Endothelial cell (in vitro differentiated cells): ENCODE measurements at places on chromosomes 6 and 20. TPM values are rescaled to one million over a fixed set of nuclear protein-coding genes. Genes with fewer than 3 reads are reported as not detected.

DNA sequence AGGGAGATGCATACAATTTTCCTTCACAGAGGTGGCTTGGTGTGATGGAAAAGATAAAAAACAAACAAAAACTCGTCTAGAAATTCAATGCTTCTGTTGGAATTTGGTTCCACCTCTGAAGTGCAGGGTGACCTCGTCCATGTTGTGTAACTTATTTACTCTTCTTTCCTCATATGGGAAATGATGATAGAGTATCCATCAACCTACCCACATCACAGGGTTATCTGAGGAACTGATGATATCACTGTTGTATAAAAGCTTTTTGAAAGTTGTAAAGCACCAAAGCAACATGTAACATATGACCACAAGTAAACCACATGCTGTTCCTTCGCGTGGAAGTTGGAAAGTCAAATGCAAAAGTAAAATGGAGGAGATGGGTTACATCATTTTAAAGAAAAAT, 212.0 kb upstream of the SGK1 start:
- DNase-seq, result no peak

- DNase-seq, result no peak
Observed at GRCh38 chr20:37075932-37076685, 19.7 kb downstream of the RBL1 start.

GRCh38 chr6:104644848-104645247, 214.9 kb downstream of the HACE1 start:
- no peak for DNase-seq

DNA sequence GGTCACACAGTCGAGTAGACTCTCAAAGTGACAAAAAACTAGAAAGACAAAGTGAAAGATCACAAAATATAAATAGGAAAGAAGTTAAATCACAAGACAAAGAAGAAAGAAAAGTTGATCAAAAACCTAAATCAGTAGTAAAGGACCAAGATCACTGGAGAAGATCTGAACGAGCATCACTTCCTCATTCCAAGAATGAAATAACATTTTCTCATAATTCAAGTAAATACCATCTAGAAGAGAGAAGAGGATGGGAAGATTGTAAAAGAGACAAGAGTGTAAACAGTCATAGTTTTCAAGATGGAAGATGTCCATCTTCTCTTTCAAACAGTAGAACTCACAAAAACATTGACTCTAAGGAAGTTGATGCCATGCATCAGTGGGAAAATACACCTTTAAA, 31.6 kb upstream of the GJA10 start:
- DNase-seq, result no peak

DNA sequence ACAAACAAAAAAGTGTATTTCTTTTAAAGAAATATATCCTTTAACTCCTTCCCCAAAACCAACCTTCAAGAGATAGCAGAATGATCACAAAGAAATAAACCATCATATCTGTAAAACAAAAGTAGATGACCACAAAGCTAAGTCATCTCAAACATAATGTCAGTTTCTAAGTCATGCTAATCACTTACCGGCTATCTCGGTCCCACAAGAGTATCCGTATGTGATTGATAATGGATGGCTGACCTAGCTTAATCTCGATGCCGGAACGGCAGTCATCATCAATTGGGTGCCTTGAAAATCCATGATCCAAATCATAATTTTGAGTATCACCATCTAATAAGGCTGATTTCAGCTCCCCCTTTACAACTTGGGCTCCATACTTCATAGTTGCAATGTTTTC, 59.7 kb downstream of the BTBD9 start:
- DNase-seq, result no peak

GRCh38 chr6:91681296-91681695, 1094.4 kb upstream of the MAP3K7 start:
- DNase-seq, result no peak

GRCh38 chr6:57294862-57295445, 22.5 kb upstream of the PRIM2 start:
- no peak for DNase-seq

DNA sequence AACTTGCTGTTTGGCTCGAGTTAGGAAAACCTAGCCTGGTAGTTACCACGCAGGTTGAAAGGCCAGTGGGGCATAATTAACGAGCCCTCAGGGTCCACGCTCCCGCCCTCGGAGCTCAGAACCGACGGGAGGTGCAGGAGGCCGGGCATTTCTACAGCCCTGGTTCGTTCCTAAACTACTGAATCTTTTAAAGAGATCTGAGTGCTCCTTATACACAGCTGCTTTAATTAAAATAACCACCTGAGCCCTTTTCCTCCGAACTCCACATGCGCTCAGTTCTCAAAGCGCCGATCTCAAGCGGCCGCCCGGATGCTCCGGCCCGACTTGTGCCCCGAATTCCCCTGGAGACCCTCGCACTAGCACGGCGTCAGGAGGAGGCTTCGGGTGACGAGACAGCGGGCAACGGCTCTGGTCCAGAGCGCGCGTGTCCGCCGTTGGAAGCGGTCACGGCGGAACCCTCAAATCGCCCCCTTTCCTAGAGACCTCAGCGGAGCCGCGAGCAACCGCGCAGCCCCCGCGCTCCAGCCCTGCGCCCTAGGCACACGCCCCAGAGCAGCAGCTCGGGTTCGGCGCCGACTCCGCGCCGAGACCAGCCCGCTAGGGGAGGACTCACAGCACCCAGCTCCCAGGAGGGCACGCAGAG, 397 bp downstream of the WDR27 start:
- no peak for DNase-seq

Gene MCCD1
- total RNA-seq, result not detected

Gene UNC93A
- total RNA-seq, result not detected

- DNase-seq, result no peak
Observed at GRCh38 chr6:90689172-90689571, 102.3 kb upstream of the MAP3K7 start.

Gene CDSN
- total RNA-seq, result not detected

Gene MEI4
- total RNA-seq, result 0.38 TPM

Gene TPX2
- total RNA-seq, result 27.2 TPM

GRCh38 chr20:32304131-32304746, 26.8 kb downstream of the KIF3B start:
- DNase-seq, result no peak

Gene SAMD5
- 4.7 TPM for total RNA-seq

DNA sequence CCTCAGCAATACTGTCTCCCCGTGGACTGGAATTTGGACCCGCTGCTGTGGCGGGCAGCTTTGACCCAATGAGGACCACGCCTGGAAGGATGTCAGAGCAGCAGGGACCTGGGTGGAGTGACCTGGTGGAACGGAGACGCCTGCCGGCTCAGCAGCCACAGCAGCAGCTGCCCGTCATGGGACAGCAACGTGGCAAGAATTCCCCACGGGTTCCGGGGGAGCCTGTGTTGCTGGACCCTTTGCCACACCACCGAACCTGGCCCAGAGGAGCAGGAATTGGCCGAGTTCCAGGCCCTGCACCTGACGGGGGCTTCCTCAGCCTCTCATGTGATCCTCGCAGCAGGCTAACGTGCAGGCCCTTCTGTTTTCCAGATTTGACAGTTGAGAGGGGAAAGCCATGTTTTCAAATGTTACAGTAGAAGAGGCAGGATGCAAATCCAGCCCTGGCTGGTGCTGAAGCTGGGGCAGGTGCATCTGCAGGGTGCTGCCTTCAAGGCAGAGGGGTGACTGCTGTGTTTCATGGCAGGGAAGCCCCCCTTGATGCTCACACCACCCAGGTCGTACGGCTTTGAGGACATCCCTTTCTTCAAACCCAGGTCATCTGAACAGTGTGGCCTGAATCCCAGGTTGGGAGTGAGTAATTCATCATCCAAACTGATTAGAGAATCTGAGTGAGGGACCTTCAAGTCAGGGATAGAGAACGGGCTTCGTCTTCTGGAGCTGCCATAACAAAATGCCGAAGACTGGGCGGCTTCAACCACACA, 93.4 kb downstream of the THBS2 start:
- DNase-seq, result no peak

Gene ASIP
- total RNA-seq, result not detected

DNA sequence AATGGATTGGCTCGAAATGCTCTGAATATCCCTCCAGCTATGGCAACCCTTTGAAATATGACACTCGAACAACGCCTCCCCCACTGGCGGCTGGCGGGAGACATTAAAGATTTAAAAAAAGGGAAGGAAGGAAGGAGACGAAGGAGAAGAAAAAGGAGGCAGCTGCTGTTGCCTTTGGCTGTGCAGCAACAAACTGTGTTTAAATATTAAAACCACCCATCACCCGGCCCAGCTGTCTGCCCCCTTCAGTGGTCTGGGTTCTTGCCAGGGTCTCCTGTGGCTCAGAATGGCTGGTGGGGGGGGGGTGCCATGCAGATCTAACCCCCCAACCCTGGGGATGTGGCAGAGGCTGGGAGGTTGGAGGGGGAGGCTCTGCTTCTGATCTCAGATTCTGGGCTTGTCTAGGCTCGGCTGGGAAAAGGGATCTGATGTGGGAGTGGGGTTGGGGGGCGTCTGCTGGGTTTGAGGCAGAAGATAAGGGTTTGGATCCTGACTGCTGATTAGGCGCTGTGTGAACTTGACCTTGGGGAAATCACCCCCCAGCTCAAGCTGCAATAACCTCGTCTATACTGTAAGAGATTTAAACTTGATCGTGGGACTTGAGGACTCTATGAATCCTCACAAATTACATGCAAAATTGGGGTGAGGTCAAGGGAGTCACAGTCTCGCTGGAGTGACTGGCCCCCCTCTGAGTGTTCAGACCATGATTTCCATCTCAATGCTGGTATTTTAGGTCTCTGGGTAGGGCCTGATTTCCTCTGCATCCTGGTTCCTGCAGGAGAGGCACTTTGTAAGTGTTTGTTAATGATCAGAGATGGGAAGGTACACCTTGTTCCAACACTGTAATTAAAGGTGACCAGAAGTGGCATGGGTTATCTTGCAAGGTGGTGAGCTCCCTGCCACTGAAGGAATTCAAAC, 40.3 kb upstream of the BLCAP start:
- DNase-seq, result no peak

DNA sequence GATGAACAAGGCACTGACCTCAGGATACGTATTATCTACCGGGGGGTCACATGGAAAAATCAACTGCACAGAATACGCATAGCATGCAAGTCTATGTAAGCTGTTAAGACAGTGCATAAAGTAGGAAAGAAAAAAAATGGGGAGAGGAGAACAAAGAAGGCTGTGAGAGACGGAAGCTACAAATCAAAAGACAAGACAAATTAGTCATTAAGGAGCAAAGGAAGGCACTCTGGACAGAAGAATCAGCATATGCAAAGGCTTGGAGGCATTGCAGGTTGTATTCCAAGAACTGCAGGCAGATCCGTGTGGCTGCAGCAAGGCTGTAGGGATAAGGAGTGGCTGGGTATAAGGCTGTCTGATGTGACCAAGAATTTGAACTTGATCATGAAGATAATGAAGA, 89.0 kb downstream of the NRSN1 start:
- no peak for DNase-seq

GRCh38 chr6:161038229-161039031, 46.9 kb downstream of the MAP3K4 start:
- DNase-seq, result no peak

DNA sequence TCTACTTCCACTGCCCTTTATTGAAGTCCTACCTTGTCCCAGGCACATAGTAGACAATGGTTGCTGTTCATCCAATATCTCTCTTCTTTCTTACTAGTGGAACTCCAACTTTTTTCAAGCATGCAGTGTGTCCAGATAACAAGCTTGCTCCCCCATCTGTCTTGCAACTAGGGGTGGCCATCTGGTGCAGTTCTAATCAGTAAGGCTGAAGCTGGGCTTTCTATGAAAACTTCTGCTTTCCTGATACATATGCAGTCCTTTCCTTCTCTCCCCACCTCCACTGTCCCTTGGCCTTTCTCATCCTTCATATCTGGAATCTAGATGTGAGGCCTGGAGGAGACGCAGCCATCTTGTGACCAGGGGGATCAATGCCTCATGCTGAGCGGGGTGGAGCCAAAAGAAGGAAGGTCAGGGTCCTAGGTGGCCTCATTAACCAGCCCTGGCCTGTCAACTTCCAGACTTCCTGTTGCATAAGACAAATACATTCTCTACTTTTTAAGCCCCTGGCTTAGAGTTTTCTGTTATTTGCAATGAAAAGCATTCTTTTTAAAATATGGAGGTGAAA, 59.6 kb upstream of the ZFP64 start:
- DNase-seq, result no peak

GRCh38 chr6:168526841-168527281, 85.9 kb downstream of the SMOC2 start:
- DNase-seq, result no peak

GRCh38 chr20:8755340-8756118, 313.4 kb upstream of the PLCB4 start:
- DNase-seq, result no peak

DNA sequence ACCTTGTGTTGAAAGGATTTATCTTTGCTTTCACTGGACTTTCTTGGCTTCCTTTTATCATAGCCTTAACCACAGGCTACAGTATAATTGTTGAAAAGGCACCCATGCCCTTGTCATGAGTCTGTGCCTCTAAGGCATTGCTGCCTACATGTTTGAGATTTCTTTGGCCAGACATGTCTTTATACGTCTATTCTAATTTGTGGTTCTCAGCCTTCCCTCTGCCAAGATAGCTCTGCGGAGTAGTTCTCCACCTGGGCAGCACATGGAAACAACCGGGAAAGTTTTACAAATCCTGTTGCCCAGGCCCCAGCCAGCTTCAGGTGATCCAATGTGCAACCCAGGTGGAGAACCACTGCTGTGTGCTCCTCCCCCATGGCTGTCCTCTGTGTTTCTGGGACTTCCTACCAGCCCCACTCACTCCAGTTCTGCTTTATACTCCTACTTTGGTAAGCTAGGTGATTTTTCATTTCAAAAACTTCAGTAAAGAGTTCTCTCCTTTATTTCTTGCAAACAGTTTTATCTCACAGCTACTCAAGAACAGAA, 159.6 kb upstream of the MYLIP start:
- DNase-seq, result no peak
